ENCODE measurements at places on chromosomes 1 and 21.

DNA sequence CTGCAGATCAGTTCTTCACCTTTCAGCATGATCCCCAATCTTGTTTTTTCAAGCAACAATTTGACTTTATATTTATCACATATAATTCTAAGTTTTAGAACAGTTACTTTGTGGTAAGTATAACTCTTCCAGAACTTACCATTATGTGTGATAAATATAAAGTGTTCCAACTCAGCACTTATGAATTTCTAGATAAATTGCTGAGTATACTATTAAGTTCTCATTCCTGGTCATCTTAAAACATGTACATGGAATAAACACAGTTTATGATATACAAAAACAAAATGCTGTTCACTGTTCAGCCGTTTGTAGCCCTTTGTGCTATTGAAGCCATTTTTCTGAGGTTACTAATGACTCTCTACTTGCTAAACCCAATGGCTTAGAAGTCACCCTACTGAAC lies 5.1 kb upstream of the XPR1 start:
- DNase-seq, result no peak

DNA sequence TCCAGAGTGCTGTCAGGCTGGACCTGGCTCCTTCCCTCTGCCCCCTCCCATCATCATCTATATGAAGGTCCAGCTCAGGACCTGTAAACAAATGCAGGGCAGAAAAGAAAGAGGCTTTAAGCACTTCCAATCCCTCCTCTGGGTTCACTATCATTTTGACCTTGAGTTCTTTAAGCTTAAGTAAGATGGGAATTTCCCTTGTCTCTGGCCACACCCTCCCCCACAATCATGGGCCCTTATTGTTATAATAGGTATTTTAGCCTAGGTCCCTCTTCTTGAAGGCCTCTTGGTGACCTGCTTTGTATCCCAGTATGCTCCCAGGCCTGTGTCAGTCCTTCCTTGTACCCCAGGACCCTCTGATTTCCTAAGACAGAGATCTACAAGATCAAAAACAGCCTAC lies 45.1 kb upstream of the EPS15 start:
- DNase-seq, result no peak

- DNase-seq, result no peak
Measured at GRCh38 chr1:27862671-27863537, 9.4 kb upstream of the THEMIS2 start.

- no peak for DNase-seq
Measured at GRCh38 chr1:3476666-3477065, 22.2 kb downstream of the ARHGEF16 start.

DNA sequence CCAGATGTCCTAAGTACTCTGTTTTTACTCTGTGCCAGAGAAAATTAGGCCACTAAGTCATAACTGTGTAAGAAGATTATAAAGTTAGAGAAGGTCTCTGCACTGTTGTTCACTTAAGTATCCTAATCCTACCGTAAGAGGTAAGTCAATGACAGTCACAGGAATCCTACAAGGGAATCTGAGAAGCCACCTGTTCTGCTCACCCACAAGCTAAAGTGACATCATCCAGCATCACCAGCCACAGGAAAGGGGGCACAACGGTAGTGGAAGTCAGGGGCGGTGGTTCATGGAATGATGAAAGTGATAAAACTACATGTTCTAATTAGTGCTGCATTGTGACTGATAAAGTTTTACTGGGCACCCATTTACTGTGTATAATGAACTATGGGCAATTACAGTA lies 92.7 kb downstream of the PLD5 start:
- DNase-seq, result no peak

- DNase-seq, result no peak
Measured at GRCh38 chr1:234780531-234781162, 170.7 kb upstream of the IRF2BP2 start.

DNA sequence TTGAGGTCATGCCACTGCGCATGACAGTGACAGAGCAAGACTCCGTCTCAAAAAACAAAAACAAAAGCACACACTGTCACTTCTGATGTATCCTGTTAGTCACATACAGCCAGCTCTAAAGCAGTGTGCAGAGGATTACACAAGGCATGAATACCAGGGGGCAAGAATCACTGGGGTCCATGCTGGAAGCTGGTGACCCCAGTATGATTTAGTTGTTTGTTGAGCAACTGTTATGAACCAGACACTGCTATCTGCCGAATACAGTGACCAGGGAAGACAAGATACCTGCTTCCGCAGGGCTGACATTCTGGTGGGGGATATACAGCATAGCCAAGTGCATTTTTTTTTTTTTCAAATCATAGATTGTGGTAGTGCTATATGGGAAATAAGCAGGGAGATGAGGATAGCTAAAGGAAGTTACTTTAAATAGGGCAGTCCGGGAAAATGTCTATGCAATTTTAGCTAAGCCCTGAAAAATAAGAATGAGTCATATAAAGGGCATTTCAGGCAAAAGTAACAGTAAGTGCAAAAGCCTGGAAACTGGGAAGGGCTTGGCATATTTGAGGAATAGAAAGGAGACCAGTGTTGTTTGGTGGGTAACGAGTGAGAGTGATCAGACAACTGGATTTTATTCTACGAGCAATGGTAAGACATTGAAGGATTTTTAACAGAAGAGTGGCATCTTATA lies 69.7 kb downstream of the ADSS2 start:
- no peak for DNase-seq

DNA sequence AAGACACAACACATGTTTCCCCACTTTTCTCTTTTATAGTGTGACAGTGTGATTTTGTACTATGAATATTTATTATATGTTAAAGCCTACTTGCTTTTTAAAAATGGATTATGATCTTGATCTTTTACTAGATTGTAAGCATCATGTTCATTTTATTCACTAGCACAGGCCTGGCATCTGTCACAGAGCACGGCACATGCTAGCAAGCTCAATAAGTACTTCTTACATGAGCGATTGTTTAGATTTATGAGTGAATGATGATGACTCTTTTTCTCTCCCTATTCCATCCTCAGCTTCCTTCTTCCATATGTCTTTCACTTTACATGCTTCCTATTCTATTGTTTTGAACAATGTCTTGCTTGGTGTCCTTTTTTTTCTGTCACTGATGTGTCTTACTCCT lies 1454.1 kb downstream of the MRPL39 start:
- no peak for DNase-seq

GRCh38 chr1:202143011-202143767 lies 1.3 kb downstream of the ARL8A start:
- DNase-seq, result no peak

GRCh38 chr21:45972716-45973474 lies 8.7 kb upstream of the COL6A1 start:
- no peak for DNase-seq

- DNase-seq, result no peak
Measured at GRCh38 chr1:202107801-202108731, 14.7 kb upstream of the GPR37L1 start.

DNA sequence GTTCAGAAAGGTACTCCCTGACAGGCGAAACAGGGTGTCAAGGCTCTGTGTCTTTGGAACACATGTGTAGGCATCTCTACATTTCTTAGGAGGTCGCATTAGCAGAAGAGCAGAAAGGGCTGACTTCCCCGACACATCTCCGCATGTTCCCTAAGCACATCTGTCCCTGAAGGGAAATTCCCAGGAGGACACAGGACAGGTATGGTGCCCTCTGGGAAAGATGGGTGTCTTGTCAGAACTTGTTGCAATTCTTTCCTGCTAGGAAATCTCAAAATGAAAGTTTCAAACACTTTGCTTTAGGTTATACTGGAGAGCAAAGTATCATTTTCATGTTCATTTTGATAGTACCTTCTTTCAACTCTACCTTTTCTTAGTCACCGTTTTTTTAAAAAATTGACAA lies 2.0 kb downstream of the DSCAM start:
- DNase-seq, result no peak

GRCh38 chr1:18262726-18263125 lies 155.1 kb downstream of the IGSF21 start:
- DNase-seq, result no peak

DNA sequence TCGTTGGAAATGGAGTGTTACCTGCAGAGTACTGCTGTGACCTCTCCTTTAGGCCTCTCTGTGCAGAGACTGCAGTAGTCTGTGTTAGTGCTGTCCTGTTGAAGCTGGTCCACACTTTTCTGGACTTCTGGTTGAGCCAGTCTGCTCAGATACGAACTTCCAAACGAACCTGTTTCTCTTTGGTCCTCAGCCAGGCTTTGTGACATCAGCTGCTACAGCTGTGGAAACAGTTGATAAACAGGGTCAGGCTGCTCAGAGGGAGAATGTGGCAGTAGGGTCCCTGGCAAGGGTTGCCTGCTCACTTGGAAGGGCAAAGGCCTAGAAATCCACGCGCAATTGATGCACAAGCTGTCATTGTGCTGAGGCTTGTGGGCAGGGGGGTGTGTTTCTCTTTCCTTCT lies 98.8 kb downstream of the NOS1AP start:
- no peak for DNase-seq

- no peak for DNase-seq
Measured at GRCh38 chr1:27957655-27958054, 2.1 kb upstream of the XKR8 start.

- DNase-seq, result no peak
Measured at GRCh38 chr1:46969014-46969619, 27.8 kb upstream of the CYP4A11 start.

DNA sequence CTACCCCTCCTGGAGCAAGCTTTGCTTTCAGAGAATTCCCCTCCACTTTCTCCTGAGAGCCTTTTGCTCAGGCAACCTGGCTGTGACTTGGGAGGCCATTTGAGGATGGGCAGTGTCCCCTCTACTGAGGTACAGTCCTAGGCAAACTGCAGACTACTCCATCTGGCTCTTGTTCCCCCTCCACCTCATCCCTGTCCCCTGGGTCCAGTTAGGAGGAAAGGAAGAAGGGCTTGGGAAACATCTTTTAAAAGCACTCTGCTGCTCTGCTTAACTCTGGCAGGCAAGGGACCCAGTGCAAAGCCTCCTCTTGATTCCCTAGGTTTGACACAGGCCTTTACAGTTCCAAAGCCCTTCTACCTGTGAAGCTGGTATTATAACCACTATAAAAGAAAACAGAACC lies 108.2 kb downstream of the NAV1 start:
- DNase-seq, result no peak

DNA sequence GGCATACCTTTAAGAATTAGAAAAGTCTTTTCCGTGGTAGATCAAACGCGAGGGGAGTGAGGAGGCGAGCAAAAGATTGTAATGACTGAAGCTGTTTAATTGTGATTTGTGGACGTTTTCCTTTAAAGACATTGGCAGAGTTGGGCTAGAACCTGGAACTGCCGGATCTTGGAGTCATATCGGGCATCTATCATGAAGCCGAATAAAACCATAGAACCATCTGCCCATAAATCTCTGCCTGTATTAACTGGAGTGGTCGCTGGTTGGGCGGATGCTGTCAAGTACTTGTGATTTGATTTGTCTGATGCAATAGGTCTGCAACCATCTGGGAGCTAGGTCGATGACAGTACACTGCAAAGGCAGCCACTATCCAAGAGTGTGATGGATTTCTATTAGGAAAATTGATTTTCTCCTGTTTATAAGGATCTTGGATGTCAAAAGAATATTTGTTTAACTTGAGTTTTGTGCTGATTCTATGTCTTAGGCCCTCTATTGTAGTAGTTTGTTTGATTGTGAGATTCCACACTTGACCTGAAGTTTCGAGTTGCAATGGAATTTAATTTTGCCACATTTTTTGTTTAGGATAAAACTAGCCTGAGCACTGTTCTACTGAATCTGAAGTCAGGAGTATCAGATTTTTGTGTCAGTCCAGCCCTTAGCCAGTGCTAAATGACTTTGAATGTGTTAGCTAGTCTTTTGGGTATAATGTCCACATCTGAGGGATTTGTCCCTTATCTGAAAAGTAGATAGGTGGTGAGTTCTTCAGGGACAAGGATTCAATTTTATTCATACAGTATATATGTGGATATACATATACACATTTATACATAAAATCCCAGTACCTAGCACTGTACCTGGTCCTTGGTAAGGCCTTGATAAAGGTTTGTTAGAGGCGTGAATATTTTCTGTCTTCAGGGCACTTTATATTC lies 1.2 kb downstream of the SARS1 start:
- peak; percentile 12 for DNase-seq

GRCh38 chr1:165960136-165960535 lies 132.7 kb downstream of the UCK2 start:
- DNase-seq, result no peak

- DNase-seq, result no peak
Measured at GRCh38 chr21:16770266-16770665, 742.6 kb upstream of the CXADR start.

GRCh38 chr21:32350981-32351380 lies 41.8 kb downstream of the URB1 start:
- no peak for DNase-seq

GRCh38 chr21:35088319-35088771 lies 39.2 kb upstream of the RUNX1 start:
- DNase-seq, result no peak

DNA sequence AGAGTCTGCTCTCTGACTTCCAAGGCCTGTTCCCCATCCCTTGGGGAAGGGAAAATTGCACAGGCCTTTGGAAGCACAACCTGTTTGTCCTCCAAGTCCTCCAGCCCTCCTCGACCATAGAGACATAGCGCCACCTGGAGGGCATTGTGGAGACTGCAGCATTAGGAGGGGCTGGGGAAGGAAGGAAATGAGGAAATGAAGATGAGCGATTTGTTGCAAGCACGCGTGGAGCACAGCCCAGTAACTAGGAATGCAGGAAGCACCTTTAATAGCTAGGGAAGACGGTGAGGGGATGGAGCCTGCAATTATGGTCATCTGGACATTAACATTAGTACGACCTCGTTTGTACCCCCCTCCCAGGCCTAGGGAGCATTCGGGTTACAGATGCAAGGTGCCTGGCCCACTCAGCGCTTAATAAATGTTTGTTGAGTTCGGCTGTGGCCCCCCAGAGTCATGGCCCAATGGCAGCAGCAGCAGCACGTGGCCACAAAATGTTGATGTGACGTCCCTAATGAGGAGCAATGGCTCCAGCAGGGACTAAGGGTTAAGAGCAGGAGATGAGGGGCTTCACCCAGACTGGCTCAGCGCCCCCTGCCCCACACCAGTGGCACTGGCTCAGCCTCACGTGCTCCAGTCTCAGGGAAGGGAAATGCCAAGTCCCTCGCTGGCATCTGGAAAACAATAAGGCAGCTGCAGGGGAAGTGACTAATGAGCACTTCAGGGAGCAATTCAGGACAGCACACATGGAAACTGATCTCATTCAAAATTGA lies 8.0 kb upstream of the CAMK2N1 start:
- DNase-seq, result peak; percentile 50

DNA sequence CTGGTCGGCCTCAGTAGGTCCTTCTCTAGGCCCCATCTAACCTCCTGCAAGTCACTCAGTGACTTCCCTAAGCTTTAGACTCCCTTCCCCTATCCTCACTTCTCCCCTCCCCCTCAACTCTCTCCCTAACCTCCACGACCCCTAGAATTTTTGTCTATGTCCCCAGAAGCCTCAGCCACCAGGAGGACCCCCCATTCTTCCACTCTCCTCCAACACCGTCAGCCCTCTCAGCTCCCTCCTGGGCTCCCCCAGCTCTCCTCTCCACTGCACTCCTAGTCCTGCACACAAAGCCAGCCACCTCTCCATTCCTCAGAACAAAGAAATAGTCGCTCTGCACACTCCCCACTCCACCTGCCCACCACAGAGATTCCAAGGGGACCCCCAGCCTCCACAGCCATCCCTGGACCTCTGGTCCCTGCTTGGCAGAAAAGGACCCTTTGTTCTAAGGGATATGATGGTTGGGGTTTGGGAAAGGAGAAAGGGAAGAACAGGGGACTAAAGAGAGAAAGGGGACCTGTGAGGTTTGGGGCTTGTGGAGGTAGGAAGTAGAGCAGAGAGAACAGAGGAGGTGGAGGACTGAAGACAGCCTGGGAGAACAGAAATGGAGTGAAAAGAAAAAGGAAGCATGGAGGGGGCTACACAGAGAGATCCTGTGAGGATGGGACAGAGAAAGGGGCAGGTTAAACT lies 2.8 kb downstream of the ARHGEF2 start:
- no peak for DNase-seq

- no peak for DNase-seq
Measured at GRCh38 chr21:34744801-34745200, 76.0 kb downstream of the CLIC6 start.
